ENCODE measurements at places on chromosomes 2 and 18. TPM values are rescaled to one million over a fixed set of nuclear protein-coding genes. Genes with fewer than 3 reads are reported as not detected.

DNA sequence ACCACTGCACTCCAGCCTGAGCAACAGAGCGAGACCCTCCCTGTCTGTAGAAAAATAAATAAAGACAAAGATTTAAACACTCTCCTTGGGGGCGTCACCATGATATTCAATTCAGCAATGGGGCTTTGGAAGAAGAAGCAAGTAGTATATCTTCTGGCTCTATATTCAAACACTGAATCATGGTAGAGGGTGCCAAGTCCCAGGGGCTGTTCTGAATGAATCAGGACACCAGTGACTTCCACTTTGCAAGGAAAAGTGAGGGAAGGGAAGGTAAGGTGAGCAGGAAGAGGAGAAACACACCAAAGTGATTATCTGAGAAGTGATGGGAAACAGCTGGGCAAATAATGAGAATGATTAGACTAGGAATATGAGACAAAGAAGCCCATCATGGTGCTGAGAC is 80.5 kb downstream of the AAK1 start:
- no peaks in the 10 kb centered on the region for H3K27me3 ChIP-seq
- no peak overlapping the region for H3K4me3 ChIP-seq
- no peak overlapping the region for H3K27ac ChIP-seq
- no peaks in the 10 kb centered on the region for H3K4me1 ChIP-seq

The CD28 gene
- total RNA-seq, result 1.1 TPM

The ANKRD62 gene
- total RNA-seq, result 0.55 TPM

GRCh38 chr2:69724540-69725159 is 17.3 kb upstream of the ANXA4 start:
- peak overlapping the region; percentile 25 for H3K4me3 ChIP-seq
- no peaks in the 10 kb centered on the region for H3K36me3 ChIP-seq
- no peaks in the 10 kb centered on the region for H3K27me3 ChIP-seq
- no peak overlapping the region for H3K27ac ChIP-seq

The GPR45 gene
- not detected for total RNA-seq

DNA sequence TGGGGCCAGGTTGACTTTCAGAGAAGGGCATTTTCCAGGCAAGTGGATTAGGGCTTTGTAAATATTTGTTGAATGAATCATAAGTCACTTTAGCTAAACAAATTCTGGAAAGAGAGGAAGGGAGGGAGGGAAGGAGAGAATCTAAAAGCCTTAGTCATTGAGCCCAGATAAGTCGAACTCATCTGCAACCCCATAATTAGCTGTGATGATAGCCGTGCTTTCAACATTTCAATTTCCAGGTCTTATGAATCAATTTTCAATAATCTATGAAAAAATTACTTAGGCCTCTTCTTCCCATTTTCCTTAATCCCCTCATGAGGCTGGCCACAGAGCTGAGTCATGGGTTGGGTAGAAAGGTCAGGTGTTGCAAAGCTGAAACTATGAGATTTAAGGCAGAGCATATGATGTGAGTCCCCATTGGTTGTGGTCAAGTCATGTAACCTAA is 111.9 kb upstream of the MAPRE2 start:
- no peak overlapping the region for H3K27ac ChIP-seq
- no peaks in the 10 kb centered on the region for H3K36me3 ChIP-seq
- peaks cover 9% of the 10 kb centered on the region for H3K4me1 ChIP-seq
- no peaks in the 10 kb centered on the region for H3K27me3 ChIP-seq
- no peak for DNase-seq

DNA sequence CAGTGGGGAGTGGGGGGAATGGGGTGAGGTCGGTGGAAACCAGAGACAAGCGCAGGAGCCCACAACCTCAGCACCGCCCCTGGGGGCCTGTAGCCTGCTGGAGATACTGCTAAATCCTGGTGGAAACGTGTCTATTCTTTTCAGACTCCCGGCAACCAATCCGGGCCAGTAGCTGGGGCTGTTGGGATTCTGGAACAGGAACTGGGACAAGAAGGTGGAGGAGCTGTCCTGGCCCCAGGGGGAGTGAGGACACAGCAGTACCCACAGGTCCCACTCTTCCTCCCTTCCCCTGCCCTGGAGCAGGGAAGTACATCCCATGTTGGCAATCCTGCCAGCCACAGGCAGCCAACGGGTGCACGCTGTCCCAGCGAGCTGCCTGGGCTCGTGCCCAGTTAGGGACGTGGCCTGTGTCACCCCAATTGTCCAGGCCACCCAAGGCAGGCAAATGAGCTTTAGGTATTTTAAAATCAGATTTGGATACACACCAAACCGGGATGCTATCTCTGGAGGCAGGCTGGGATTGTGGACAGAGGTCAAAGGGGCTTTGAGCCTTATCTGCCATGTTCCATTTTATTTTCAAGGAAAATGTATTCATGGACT is 51.8 kb downstream of the HS1BP3 start:
- no peaks in the 10 kb centered on the region for H3K36me3 ChIP-seq
- H3K4me1 ChIP-seq, result no peaks in the 10 kb centered on the region
- no peaks in the 10 kb centered on the region for H3K27me3 ChIP-seq
- peak overlapping the region; percentile 63 for H3K27ac ChIP-seq

The SAG gene
- not detected for total RNA-seq

DNA sequence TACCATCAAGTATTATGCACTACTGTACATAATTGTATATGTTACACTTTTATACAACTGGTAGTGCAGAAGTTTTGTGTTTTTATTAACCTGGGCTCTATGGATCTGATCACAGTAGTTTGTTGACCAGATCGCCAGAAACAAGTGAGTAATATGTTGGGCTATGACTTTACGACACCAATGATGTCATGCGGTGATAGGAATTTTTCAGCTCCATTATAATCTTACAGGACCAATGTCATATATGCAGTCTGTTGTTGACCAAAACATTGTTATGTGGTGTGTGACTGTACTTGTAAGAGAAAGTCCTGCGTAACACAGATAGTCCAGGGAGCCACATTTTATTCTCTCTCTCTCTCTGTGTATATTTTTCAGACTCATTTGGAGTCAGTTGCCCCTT is 4.5 kb upstream of the ACOXL start:
- peaks cover 9% of the 10 kb centered on the region for H3K27me3 ChIP-seq
- no peak for DNase-seq
- H3K36me3 ChIP-seq, result no peaks in the 10 kb centered on the region
- peaks cover 7% of the 10 kb centered on the region for H3K4me1 ChIP-seq
- no peak overlapping the region for H3K4me3 ChIP-seq
- no peak overlapping the region for H3K27ac ChIP-seq

The DYNAP gene
- not detected for total RNA-seq

DNA sequence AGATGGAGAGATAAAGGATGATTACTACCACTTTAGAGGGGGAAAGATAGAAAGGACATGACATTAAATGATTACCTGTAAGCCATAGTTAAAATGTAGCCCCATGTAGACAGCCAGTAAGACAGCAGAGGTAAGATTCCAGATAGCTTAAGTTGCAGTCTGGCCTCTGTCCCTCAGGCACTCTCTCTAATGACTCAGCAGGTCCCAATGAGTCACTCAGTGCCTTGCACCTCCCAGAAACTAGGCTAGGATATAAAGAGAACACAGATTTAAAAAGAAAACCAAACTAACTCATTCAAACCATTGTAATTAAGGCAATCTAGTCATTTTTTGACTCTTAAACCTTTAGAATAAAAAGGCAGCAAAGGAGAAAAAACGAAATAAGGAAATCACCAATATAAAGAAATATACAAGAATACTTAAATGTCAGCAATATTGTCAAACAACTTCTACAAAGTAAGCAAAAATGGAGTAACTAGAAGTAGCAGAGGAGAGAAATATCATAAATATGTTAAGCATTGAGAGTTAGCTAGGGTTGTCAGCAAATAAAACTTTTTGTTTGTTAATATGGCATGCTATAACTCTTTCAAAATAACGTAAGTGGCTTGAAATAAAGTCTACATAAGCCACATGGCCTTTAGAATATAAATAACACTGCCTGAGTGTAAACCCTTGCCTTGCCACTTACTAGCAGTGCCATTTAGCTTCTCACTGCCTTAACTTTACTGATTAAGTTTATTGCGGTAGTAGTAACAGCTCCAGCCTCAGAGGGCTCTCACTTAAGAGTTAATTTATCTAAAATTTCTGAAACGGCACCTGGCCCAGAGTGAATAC is 48.5 kb downstream of the SOCS6 start:
- H3K36me3 ChIP-seq, result no peaks in the 10 kb centered on the region
- no peak overlapping the region for H3K27ac ChIP-seq
- H3K4me3 ChIP-seq, result no peak overlapping the region
- peaks cover 25% of the 10 kb centered on the region for H3K4me1 ChIP-seq

The GPAT2 gene
- 4.9 TPM for total RNA-seq

The NYAP2 gene
- not detected for total RNA-seq

The SP9 gene
- not detected for total RNA-seq

The APLF gene
- total RNA-seq, result 21.7 TPM

The AMER3 gene
- not detected for total RNA-seq

DNA sequence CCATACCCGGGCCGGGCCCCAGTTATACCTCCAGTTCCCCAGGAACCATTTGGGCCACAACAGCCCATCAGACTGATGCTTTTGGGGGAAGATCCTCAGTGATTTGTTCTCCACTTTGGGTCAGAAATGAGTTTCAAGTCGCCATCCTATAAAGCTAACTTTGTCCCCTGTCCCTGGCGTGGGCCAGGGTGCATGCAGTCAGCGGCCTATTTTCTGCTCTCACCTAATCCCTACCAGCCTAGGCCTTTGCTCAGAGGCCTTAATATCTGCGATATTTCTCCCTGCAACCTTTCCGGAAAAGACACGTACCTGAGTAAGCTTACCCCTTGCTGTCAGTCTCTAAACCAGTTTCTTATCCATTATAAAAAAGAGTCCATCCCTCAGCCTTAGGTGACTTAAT is 7.2 kb downstream of the DNMT3A start:
- H3K4me3 ChIP-seq, result no peak overlapping the region
- H3K4me1 ChIP-seq, result no peaks in the 10 kb centered on the region
- no peaks in the 10 kb centered on the region for H3K27me3 ChIP-seq
- DNase-seq, result no peak
- H3K36me3 ChIP-seq, result no peaks in the 10 kb centered on the region

GRCh38 chr2:1097101-1097500 is 146.5 kb downstream of the SNTG2 start:
- no peaks in the 10 kb centered on the region for H3K4me1 ChIP-seq
- no peaks in the 10 kb centered on the region for H3K36me3 ChIP-seq
- no peaks in the 10 kb centered on the region for H3K27me3 ChIP-seq
- no peak overlapping the region for H3K4me3 ChIP-seq
- no peak for DNase-seq

- no peaks in the 10 kb centered on the region for H3K4me1 ChIP-seq
- H3K36me3 ChIP-seq, result no peaks in the 10 kb centered on the region
- DNase-seq, result no peak
- H3K4me3 ChIP-seq, result no peak overlapping the region
Observed at GRCh38 chr2:9941196-9941995, 10.1 kb upstream of the GRHL1 start.

DNA sequence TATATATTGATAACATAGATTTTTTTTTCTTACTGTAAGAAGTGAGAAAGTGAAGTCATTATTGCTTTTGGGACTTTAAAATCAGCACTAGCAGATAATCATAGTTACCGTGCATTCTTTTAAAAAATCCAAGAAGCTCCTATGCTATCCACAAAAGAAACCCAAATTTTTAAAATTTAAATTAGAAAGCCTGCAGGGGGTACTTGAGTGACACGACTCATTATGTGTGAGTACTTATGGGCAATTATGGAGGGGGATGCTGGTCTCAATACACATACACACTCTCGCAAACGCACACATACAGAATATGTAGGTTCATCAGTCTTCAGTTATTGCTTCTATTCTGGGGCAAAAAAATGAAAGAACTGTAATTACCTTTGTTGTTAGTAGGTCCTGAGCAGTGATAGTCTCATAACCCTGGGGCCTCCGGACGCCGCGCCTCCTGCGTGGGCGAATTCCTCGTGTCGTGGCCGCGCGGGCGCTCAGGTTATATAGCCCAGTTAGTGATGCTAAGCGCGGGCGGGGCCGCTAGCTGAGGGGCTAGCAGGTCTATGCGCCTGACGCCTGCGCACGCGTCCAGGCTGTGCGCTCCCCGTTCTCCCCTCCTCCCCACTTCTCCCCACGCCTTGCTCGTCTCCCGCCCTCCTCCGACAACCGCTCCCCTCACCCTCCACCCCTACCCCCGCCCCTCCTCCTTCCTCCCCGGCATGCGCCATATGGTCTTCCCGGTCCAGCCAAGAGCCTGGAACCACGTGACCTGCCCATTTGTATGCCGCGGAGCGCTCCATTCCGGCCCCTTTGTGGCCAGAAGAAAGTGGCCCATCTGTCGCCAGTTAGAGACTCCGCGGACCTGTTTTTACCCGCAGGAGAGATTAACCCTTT is at the start of gene NEUROD1:
TSS of gene NEUROD1 (minus strand) at position 463 of the 882 bp plus-strand sequence. CDS start 1,657 bp downstream, outside the sequence.
- H3K36me3 ChIP-seq, result no peaks in the 10 kb centered on the region
- H3K4me3 ChIP-seq, result no peak within 1 kb of the TSS
- H3K27me3 ChIP-seq, result peaks cover 76% of the 10 kb centered on the region
- H3K27ac ChIP-seq, result no peak within 1 kb of the TSS
- no peak for DNase-seq
- peaks cover 22% of the 10 kb centered on the region for H3K4me1 ChIP-seq

DNA sequence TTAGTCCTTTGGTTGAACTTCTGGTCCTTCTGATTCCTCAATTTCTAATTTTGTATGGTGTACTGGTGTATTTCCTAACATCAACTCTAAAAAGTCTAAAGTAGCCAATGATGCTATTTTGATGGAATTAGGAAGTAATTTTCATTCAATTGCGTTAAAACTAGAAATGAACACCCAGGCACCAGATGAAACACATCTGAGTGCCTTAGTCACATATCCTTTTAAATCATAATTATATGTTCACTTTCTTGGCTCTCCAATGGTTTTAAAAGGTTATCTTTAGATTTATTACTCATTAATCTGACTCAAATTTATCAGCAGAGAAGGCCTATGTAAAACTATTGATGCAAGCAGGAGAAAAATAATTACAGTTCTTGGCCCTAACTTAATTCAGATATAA is 119.7 kb downstream of the GAREM1 start:
- no peaks in the 10 kb centered on the region for H3K36me3 ChIP-seq
- DNase-seq, result no peak
- no peak overlapping the region for H3K4me3 ChIP-seq
- H3K4me1 ChIP-seq, result peaks cover 43% of the 10 kb centered on the region
- no peaks in the 10 kb centered on the region for H3K27me3 ChIP-seq
- peak overlapping the region; percentile 62 for H3K27ac ChIP-seq

DNA sequence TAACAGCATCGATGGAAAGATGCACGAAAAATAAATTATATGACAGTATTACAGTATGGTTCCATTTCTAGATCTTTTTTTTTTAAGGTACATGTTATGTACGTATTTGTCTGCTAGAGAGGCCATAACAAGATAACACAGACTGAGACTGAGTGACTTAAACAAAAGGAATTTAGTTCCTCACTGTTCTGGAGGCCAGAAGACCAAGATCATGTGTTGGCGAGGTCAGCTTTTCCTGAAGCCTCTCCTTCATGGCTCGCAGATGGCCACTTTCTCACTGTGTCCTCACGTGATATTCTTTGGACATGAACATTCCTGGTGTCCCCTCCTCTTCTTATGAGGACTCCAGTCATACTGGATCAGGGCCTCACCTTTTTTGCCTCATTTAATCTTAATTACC is 177.4 kb downstream of the CAPN13 start:
- H3K4me3 ChIP-seq, result no peak overlapping the region
- H3K36me3 ChIP-seq, result no peaks in the 10 kb centered on the region
- no peak for DNase-seq
- no peak overlapping the region for H3K27ac ChIP-seq

GRCh38 chr18:58593938-58594337 is 35.0 kb downstream of the ALPK2 start:
- no peaks in the 10 kb centered on the region for H3K27me3 ChIP-seq
- H3K4me1 ChIP-seq, result peaks cover 7% of the 10 kb centered on the region
- no peak for DNase-seq
- no peak overlapping the region for H3K27ac ChIP-seq

- no peak overlapping the region for H3K27ac ChIP-seq
- no peak overlapping the region for H3K4me3 ChIP-seq
- no peaks in the 10 kb centered on the region for H3K4me1 ChIP-seq
- no peaks in the 10 kb centered on the region for H3K27me3 ChIP-seq
- no peak for DNase-seq
Observed at GRCh38 chr2:176599796-176600485, 330.7 kb downstream of the MTX2 start.

The IL36G gene
- not detected for total RNA-seq

All from sigmoid colon (tissue), 7 donors.